ENCODE measurements at places on chromosomes 2 and 18. TPM values are rescaled to one million over a fixed set of nuclear protein-coding genes. Genes with fewer than 3 reads are reported as not detected.

Gene STK36
- 21.4 TPM for total RNA-seq

Gene PDCD1
- total RNA-seq: 34.3 TPM

Gene KATNAL2
- 0.82 TPM for total RNA-seq

Gene ACADL
- total RNA-seq: not detected

Gene SERPINB4
- not detected for total RNA-seq

Gene TANC1
- 0.11 TPM for total RNA-seq

Gene RAD51AP2
- not detected for total RNA-seq

GRCh38 chr2:226701052-226701451 lies 98.6 kb downstream of the IRS1 start:
- H3K4me3 ChIP-seq: no peak overlapping the region
- H3K27me3 ChIP-seq: no peaks in the 10 kb centered on the region
- no peaks in the 10 kb centered on the region for H3K36me3 ChIP-seq
- H3K27ac ChIP-seq: no peak overlapping the region
- no peaks in the 10 kb centered on the region for H3K4me1 ChIP-seq

DNA sequence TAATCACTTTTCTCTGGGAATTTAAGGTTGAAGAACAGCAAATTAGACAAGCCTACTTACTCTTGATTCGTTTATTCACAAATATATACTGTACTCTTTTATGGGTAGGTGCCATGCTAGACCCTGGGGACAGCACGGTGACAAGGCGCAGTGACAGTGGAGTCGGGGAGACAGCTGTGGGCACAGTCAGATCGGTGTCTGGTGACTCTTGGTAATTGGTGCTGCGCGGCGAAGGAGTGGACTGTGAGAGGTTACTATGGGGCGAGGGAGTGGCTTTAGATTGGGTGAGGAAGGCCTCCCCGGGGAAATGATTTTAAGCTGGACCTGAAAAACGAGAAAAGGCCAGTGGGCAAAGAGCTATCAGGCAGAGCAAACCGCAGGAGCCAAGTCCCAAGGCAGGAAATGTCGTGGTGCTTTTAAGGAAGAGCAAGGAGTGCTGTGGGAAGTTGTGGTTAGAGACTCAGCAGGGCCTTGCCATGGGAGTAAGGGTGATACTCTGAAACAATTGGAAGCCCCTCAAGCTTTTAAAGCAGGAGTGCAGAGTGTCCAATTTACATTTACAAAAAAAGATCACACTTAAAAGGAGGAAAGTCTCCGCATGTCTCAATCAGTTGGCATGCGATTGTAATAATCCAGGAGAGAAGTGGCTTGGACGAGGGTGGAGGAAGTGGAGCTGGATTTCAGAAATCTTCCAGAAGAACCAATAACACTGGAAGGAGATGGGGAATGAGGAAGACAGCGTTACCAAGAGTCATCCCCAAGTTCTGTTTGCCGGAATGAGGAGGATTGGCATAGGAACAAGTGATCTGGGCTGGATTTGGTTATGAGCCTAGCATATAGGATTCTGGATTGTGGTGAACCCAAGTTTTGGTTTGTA lies 36.1 kb upstream of the TXNDC2 start:
- H3K36me3 ChIP-seq: no peaks in the 10 kb centered on the region
- H3K4me3 ChIP-seq: no peak overlapping the region
- no peaks in the 10 kb centered on the region for H3K4me1 ChIP-seq
- peak overlapping the region; percentile 61 for H3K27ac ChIP-seq
- H3K27me3 ChIP-seq: no peaks in the 10 kb centered on the region

DNA sequence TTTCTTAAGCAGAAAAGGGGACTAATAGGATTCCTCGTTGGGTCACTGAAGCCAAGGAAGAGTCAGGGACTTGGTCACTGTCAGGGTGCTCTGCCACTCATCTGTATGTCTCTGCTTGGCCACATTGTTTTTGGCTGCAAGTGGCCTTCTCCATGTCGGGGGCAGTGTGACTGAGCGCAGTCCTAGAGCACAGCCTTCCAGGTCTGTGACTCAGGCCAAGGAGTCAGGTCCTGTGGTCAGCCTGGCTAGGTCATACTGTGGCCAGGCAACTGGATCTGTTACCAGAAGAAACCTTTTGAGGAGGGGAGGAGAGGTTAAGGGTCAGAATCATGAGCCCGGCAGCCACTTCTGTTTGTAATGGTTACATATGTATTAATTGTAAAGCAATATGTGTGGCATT lies 61.3 kb downstream of the GALNT1 start:
- no peak overlapping the region for H3K27ac ChIP-seq
- H3K4me1 ChIP-seq: no peaks in the 10 kb centered on the region
- no peak for DNase-seq
- no peaks in the 10 kb centered on the region for H3K36me3 ChIP-seq
- H3K4me3 ChIP-seq: no peak overlapping the region

DNA sequence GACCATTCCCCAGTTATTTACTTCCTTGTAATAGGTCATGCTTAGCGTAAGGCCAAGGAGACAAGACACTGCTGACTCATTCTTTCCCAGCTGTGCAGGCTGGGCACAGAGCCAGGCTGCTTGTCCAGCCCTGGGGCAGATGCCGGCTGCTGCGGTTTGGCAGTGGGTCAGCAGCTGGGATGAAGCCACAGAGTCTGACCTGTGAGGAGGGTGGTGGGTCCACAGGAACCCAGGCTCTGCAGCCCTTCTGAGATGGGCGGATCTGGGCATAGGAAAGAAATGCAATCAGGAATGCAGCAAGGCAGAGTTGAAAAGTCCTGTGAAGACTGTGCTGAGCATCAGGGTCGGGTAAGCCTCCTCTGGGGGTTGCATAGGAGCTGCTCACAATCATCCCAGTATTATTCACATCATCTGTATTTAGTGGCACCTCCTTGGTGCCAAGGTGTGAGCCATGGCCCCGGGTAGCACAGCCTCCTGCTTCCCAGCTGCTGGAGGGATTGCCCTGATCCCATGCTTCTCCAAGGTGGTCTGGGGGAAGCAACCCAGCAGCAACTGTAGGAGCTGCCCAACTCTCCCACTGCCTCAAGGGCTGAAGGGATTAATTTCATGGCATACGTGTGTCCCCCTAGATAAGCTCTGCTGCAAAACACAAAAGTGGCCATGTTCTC lies 139.0 kb downstream of the DDX1 start:
- H3K36me3 ChIP-seq: no peaks in the 10 kb centered on the region
- no peak overlapping the region for H3K27ac ChIP-seq
- DNase-seq: no peak
- no peak overlapping the region for H3K4me3 ChIP-seq
- H3K4me1 ChIP-seq: no peaks in the 10 kb centered on the region

GRCh38 chr18:66271962-66272361 lies 331.9 kb downstream of the CDH19 start:
- no peak for DNase-seq
- no peaks in the 10 kb centered on the region for H3K36me3 ChIP-seq

GRCh38 chr2:62774555-62775366 lies 69.2 kb downstream of the EHBP1 start:
- H3K27ac ChIP-seq: no peak overlapping the region
- no peak for DNase-seq
- H3K36me3 ChIP-seq: no peaks in the 10 kb centered on the region

Measured in CD8-positive, alpha-beta memory T cell (primary cell).